ENCODE measurements at places on chromosomes 1 and 21.

GRCh38 chr1:147077523-147077922 is 94.7 kb downstream of the PRKAB2 start:
- no peak for DNase-seq

- DNase-seq = no peak
Observed at GRCh38 chr1:73701826-73702225, 496.1 kb downstream of the LRRIQ3 start.

DNA sequence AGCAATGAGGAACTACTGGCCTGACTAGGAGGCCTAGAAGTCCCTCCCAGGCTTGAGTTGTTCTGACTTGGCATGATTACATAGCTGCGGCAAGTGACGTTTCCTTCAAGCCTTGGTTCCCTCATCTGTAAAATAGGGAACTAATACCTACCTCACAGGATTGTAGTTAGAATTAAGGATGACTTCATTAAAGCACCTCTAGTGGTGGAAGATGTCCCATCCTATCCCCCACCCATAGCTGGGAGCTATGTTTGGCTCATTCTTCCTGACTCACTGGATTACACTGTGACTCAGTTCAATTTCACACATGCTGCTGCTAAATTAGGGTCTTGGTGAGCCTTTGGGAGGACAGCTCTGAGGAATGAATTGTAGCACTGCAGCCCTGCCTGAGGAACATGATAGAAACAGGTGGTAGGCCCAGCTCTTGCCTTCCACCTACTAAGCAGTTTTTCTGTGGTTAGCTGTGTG is 6.0 kb upstream of the SHISA4 start:
- DNase-seq = peak; percentile 47

GRCh38 chr21:36403713-36404112 is 18.5 kb downstream of the CHAF1B start:
- no peak for DNase-seq

DNA sequence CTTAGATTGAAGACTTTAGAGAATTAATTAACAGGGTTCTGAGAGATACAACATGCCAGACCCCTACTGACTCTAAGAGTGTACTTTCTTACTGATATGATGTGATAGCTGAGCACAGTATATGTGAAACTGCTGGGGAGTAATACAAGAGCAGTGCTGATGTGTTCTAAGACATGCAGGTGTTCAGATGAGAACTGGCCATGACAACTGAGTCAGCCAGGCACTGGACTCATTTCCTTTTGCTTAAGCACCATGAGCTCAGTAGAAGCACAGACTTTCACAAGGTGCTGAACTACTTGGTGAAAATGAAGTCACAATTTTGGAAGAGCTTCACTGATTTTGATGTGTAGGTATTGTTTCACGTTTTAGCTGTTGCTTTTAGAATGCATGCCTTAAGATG is 15.9 kb upstream of the POGZ start:
- DNase-seq = no peak

- DNase-seq = no peak
Observed at GRCh38 chr1:109570414-109570813, 22.0 kb downstream of the GNAI3 start.

GRCh38 chr1:235832011-235832410 is 34.7 kb downstream of the LYST start:
- no peak for DNase-seq

DNA sequence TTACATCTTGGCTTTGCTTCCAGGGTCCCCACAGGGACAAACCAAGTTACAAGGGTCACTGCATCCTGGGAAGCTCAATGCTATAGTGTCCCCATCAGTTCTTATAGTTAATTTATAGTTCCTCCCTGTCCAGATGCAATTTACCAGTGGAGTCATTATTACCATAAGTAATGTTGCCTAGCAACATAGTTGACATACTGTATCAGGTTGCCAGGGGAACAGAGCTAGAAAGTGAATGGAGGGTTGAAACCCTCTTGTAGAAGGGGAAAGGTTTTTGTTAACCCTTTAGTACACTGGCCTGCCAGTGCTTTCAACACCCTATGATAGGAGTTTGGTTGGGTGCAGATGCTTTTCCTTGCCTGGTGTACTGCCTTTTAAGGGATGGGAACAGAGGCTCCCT is 34.3 kb upstream of the TTC4 start:
- no peak for DNase-seq

GRCh38 chr1:55708781-55709180 is 493.6 kb upstream of the USP24 start:
- DNase-seq = no peak

GRCh38 chr1:234851450-234852438 is 241.8 kb upstream of the IRF2BP2 start:
- DNase-seq = no peak

DNA sequence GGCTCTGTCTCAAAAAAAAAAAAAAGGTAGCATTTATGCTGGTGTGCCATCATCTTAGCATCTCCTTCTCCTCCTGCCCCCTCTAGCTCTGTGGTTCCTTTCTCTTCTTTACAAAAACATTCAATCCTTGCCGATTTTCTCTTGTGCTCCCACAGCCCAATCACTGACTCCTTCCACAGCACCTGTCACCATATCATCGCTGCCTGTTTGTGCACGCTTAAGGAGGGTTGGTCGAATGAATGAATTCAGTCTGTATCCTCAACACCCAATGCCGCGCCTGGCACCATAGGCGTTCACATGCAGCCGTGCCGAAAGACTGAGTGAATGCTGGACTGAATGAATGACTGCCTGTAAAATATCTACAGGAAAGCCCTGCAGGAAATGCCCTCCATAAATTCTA is 7.9 kb downstream of the RNU5D-1 start:
- DNase-seq = no peak

- DNase-seq = no peak
Observed at GRCh38 chr1:227774821-227775661, 39.8 kb downstream of the SNAP47 start.

DNA sequence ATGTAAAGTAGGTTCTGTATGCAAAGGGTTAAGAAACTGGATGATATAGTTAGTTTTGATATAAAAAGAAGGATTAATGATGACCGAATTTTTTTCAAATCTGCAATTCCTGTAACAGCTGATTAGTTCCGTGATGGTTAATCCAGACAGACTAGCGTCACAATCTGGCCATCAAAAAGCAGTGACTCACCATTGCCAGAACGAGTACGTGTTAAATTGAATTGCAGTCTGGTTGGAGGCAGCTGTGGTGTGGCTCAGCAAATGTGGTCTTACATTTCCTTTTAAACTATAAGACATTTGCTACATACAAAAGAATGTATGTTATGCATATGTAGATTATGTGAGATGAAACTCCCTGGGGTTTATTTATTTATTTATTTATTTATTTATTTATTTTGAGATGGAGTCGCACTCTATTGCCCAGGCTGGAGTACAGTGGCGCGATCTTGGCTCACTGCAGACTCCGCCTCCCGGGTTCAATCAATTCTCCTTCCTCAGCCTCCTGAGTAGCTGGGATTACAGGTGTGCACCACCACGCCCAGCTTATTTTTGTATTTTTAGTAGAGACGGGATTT is 139.8 kb downstream of the RYR2 start:
- no peak for DNase-seq

GRCh38 chr1:6052543-6053205 is 7.0 kb downstream of the KCNAB2 start:
- DNase-seq = no peak

- DNase-seq = no peak
Observed at GRCh38 chr1:159919236-159919865, 6.0 kb downstream of the TAGLN2 start.

DNA sequence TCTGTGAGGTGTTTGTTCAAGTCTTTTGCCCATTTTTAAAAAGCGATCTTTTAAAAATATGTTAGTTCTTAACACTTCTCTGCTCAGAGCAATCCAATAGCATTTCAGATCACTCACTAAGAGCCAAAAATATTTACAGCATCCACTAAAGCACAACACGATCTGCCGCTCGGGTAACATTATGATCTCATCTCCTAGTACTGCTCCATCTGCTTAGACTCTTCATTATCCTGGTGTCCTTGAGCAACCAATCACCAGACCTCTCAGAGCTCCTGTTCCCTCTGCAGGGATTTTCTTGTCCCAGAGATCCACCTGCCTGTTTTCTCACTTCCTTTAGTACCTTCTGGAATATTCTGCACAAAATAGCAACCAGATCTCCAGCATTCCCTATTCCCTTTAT is 235.3 kb upstream of the ESRRG start:
- no peak for DNase-seq

- no peak for DNase-seq
Observed at GRCh38 chr1:87501738-87502137, 173.1 kb downstream of the LMO4 start.

DNA sequence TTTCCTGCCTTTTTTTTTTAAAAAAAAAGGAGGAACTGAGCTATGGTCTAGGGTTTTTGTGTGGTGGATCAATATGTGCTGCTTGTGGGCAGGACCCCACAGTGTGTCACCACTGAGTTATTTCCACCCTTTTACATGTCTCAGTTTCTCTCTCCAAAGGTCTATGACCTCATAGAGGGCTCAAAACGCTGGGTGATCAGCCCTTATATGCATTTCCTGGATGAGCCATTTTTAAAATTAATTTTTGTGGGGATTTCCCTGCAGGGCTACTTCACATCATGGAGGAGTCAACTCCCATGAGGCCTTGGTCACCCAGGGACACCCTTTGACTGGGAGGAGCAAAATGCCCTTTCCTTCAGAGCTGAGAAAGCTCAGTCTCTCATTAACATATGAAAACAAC is 20.7 kb upstream of the HAO2 start:
- DNase-seq = no peak

DNA sequence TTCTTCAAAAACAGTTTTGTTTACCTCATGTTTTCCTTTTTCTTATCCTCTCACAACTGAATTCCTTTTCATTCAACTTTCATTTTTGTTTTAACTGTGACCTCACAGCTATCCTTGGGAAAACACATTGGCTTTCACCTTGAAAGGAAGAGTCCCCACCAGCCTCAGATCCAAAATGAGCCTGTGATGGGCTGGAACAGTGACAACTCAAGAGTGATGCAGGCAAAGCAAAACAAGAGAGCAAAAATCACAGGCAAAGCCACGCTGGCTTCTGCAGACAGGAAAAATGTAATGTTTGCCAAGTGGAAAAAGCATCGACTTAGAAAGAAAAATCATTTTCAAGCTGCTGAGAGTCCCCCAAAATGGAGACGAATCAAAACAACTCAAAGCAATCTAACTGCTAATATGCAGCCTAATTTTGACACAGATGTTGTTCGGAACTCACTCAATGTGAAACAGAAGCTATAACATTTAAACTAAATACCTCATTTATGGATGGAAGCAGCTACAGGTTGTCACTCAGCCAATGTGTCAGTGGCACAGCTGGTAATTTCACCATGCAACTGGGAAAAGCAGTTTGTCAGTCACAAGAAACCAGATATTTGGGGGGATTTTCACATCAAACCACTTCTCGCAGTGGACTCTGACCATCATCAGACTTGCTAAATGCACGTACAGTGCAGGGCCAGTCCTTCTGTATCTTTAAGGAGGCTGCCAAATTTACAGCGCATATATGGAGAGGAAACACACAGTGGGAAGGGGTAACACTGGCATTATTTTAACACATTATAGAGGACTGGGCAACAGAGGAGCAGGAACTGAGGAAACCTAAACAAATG is 50.7 kb downstream of the ALG14 start:
- no peak for DNase-seq

- DNase-seq = no peak
Observed at GRCh38 chr1:94321662-94322061, 84.3 kb upstream of the ARHGAP29 start.

DNA sequence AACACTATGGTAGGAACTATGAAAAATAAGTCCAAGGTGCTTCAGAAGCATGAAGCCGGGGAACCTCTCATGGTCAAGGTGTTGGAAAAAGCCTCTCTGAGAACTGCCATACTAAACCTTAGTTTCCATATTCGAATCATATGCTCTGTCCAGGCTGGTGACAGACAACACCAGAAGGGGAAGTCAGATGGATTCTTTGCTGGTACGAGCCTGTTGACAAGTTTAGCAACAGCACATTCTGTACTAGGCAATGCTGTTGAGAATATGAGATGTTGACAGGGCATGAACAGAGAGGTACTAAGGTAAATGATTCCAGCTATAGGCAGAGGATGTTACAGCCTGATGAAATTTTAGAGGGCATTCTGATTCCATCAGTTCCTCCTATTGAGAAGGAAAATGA is 461.3 kb upstream of the ZRANB2 start:
- DNase-seq = no peak

GRCh38 chr1:181807251-181807650 is 254.3 kb downstream of the ZNF648 start:
- DNase-seq = no peak

- DNase-seq = no peak
Observed at GRCh38 chr1:208374391-208374941, 130.3 kb upstream of the PLXNA2 start.

- DNase-seq = no peak
Observed at GRCh38 chr1:31005198-31005597, 60.3 kb downstream of the PUM1 start.

DNA sequence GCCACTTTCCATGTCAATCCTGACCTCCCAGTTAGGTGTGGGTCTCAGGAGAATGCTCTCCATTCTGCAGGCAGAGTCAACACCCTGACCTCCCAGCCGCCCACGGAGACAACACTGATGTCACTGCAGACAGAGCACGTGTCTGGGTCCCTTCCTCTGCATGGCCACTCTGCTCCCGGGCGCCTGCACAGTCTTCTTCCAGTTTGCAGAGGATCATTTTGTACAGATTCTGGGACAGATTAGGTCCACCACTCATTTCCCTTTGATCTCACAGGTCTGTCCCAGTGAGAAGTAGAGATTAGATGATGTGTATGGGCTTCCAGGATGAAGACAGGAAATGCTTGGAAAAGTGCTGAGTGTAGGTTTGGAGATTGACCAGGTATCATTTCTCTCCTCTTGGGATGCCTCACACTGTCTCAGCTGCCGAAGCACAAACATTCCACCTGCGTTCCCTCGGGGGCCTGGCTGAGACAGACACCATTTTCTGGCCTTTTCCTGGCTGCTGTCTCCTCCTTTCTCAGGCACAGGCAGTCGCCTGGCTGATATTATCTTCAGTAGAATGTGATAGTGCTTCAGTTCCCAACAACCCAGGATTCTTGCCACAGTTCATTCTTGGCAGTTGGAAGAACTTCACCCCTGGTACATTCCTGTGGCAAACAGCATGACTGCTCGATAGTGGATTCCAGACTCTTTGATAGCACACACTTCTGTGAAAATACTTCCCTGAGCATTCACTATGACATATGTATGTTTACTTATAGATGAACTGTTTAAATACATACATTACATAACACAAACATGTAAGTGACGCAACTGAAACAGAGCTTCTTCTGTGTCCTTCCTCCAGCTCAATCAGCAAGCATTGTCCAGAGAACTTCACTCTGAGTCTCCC is 7.9 kb downstream of the MYBPHL start:
- DNase-seq = no peak

GRCh38 chr1:183281039-183281438 is 95.0 kb downstream of the LAMC2 start:
- no peak for DNase-seq
